ENCODE measurements at places on chromosomes 2 and 18. TPM values are rescaled to one million over a fixed set of nuclear protein-coding genes. Genes with fewer than 3 reads are reported as not detected.

MRO gene
- total RNA-seq, result not detected

GPR35 gene
- 2.3 TPM for total RNA-seq

DNA sequence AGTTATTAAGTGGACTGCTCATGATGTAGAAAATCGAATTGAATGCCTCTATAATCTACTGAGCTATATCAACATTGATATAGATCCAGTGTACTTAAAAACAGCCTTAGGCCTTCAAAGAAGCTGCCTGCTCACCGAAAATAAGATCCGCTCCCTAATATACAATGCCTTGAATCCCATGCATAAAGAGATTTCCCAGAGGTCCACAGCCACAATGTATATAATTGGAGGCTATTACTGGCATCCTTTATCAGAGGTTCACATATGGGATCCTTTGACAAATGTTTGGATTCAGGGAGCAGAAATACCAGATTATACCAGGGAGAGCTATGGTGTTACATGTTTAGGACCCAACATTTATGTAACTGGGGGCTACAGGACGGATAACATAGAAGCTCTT is 2.0 kb downstream of the KLHL23 start:
- H3K4me3 ChIP-seq, result no peak overlapping the region
- H3K27me3 ChIP-seq, result no peaks in the 10 kb centered on the region

GRCh38 chr2:154804451-154804850 is 106.0 kb downstream of the KCNJ3 start:
- no peak overlapping the region for H3K27ac ChIP-seq
- ATAC-seq, result no peak
- no peaks in the 10 kb centered on the region for H3K36me3 ChIP-seq
- H3K4me3 ChIP-seq, result no peak overlapping the region

DNA sequence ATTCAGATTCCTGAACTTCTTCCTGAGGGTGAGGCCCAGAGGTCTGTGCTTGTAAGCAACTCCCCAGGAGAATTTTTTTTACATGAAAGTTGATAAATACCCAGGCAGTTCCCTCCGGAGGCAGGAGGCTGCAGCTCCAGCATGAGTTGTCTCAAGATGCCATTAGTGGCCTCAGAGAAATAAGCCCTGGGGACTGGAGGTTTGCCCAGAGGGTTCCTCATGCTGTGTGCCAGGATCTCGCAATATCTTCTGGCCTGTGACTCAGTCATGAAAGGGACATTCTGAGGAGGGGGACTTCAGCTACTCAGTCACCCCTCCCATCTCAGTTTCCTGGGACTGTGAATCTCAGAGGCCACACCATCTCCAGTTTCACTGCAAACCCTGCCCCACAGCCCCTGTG is 49.9 kb downstream of the LYPD1 start:
- no peak overlapping the region for H3K27ac ChIP-seq
- ATAC-seq, result no peak
- H3K27me3 ChIP-seq, result no peaks in the 10 kb centered on the region
- no peaks in the 10 kb centered on the region for H3K36me3 ChIP-seq
- no peak overlapping the region for H3K4me3 ChIP-seq

- H3K36me3 ChIP-seq, result no peaks in the 10 kb centered on the region
- ATAC-seq, result no peak
- no peak overlapping the region for H3K27ac ChIP-seq
- peaks cover 6% of the 10 kb centered on the region for H3K4me1 ChIP-seq
- H3K4me3 ChIP-seq, result no peak overlapping the region
- no peaks in the 10 kb centered on the region for H3K27me3 ChIP-seq
Measured at GRCh38 chr18:76472829-76473228, 22.2 kb downstream of the ZNF516 start.

- no peak for ATAC-seq
- H3K36me3 ChIP-seq, result no peaks in the 10 kb centered on the region
- no peaks in the 10 kb centered on the region for H3K27me3 ChIP-seq
- H3K4me1 ChIP-seq, result peaks cover 4% of the 10 kb centered on the region
Measured at GRCh38 chr2:33526921-33527320, 50.5 kb downstream of the RASGRP3 start.

Measured in gastroesophageal sphincter (tissue), 4 donors.